ENCODE measurements at places on chromosomes 2 and 18.

- DNase-seq: no peak
Measured at GRCh38 chr18:48360376-48361021, 48.7 kb downstream of the ZBTB7C start.

- DNase-seq: no peak
Measured at GRCh38 chr2:174785481-174785880, 21.2 kb upstream of the CHRNA1 start.

DNA sequence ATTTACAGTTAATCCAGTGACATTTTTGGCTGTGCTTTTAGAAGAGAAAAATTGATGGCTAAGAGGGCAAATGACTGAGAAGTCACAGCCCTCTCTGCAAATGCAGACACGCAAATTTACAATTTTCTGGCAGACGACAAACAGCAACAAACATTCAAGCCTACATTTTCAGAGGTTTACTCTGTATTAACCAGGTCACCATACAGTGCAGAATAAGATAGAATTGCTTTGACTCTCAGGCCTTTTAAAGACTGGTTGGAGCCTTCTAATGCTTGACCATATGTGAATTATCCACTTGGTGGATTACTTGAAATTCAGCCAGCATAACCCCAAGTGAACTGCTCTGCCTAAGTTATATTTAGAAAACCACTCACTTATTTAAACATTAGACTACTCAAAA is 280.9 kb upstream of the STON1 start:
- DNase-seq: no peak

DNA sequence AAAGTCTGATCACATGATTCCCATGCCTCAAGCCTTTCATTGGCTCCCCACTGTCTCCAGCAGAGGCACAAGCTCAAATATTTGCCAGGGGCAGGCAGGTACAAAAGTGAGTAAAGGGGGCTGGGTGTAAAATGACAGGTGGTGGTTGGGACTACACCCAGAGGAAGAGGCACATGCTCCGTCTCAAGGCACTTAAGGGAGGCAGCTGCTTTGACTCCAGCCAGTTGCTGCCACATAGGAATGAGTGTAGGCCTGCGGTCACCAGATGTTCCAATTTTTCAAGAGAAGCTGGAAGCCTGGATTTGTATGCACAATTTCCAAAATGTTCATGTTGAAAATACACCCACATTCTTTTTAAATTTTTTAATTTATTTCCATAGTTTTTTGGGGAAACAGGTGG is 164.4 kb downstream of the UPP2 start:
- DNase-seq: no peak

GRCh38 chr2:10324095-10324832 is 21.6 kb downstream of the HPCAL1 start:
- no peak for DNase-seq

- DNase-seq: no peak
Measured at GRCh38 chr18:12939162-12939561, 8.6 kb upstream of the SEH1L start.

GRCh38 chr2:236510034-236510433 is 59.6 kb upstream of the ACKR3 start:
- no peak for DNase-seq

- no peak for DNase-seq
Measured at GRCh38 chr2:230885463-230886130, 20.9 kb downstream of the ITM2C start.

- no peak for DNase-seq
Measured at GRCh38 chr2:20157193-20157891, 67.6 kb downstream of the SDC1 start.

DNA sequence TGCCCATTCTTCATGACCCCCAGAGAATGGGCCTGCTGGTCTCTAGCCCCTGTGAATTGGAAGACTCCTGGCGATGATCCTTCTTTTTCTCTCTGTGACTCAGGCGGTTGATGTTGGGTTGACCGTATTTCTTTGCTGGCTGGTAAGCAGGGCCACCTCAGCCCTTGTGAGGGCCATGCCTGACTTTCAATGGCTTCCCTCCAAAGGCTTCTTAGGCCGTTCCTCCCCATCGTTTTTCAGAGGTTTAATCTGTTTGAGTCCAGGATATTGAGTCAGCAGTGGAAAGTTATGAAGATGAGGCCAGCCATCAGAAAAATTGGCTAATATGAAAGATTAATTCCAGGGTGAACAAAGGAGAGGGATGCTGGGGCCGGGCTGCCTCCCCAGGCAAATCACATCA is 13.6 kb downstream of the HPCAL1 start:
- DNase-seq: no peak

GRCh38 chr2:17093712-17094111 is 424.5 kb downstream of the RAD51AP2 start:
- DNase-seq: no peak

- no peak for DNase-seq
Measured at GRCh38 chr2:41116106-41116797, 664.4 kb upstream of the SLC8A1 start.
